Aortic smooth muscle cell (primary cell): ENCODE measurements at places on chromosomes 6 and 20. TPM values are rescaled to one million over a fixed set of nuclear protein-coding genes. Genes with fewer than 3 reads are reported as not detected.

TRIM31 gene
- not detected in 2 replicates for total RNA-seq

LRRC1 gene
- 4.6 and 5.6 TPM in 2 replicates for total RNA-seq

SNAP25 gene
- 0.40 and 1.7 TPM in 2 replicates for total RNA-seq

GPX5 gene
- not detected in 2 replicates for total RNA-seq

TP53TG5 gene
- total RNA-seq = 0.19 TPM in 1 of 2 replicates, not detected in the other

COL9A1 gene
- not detected in 2 replicates for total RNA-seq

SLC22A7 gene
- not detected in 2 replicates for total RNA-seq
